ENCODE measurements at places on chromosomes 12 and 14.

- no peak for DNase-seq
Observed at GRCh38 chr12:89382328-89382727, 30.0 kb upstream of the DUSP6 start.

DNA sequence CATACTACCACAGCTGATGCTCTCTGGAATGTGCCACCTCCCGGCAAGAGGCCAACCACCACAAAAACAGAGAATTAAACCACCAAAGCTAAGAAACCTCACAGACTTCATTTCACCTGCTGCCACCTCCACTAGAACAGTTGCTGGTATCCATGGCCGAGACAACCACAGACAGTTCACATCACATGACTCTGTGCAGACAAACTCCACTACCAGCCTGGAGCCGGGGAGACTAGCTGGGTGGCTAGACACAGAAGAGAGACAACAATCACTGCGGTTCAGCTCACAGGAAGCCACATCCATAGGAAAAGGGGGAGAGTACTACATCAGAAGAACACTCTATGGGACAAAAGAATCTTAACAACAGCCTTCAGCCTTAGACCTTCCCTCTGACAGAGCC, 78.2 kb downstream of the RALGAPA1 start:
- DNase-seq, result no peak

GRCh38 chr12:88258396-88258795, 116.3 kb downstream of the TMTC3 start:
- DNase-seq, result no peak

DNA sequence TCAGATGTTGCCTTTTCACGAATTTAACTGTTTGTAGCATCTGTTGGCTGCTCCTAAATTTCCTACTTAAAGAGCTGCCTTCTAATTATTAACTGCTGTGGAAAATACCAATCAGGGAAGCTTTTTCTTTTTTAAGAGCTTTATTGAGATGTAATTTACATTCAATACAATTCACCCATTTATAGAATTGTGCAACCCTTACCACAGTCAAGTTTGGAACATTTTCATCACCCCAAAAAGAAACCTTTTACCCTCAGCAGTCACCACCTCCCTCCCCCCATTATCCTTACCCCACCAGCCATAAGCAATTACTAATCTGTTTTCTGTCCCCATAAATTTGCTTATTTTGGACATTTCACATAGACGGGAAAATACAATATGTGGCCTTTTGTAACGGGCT, 1.4 kb downstream of the PCNX4 start:
- no peak for DNase-seq

DNA sequence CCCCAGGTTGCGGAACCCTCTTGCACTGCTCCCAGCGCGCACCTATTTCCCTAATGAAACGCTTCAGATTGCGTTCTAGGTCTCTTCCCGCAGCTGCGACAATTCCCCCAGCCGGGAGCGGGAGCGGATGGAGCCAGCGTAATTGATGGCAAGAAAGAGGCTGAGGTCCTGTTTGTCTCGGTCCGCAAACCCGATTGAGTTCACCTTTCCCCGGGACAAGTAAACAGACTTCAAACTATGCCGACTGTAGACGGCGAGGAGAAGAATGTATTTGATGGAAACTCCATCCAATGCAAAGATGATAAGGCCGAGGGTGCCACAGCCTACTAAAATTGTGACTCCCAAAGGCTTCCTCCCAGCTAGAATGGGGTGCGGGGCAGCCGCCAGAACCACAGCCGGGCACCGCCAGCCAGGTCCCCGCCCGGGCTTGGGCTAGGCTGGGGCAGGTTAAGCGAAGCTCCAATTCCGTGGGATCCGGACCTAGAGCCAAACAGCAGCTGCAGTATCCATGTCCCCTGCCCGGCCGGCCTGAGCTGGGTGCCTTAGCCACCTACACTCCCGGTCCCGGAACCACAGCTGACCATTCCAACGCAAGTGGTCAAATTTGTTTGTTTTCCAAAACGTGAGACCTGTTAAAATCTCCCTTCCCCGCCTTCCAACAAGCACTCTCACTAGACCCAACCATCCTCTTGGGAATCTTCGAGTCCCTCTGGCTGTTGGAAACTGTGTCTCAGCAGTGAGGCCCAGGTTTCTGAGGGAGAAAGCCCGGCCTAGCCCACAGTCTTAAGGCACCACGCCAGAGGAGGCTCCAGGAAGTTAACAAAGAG, 5.5 kb downstream of the NKX2-1 start:
- no peak for DNase-seq

DNA sequence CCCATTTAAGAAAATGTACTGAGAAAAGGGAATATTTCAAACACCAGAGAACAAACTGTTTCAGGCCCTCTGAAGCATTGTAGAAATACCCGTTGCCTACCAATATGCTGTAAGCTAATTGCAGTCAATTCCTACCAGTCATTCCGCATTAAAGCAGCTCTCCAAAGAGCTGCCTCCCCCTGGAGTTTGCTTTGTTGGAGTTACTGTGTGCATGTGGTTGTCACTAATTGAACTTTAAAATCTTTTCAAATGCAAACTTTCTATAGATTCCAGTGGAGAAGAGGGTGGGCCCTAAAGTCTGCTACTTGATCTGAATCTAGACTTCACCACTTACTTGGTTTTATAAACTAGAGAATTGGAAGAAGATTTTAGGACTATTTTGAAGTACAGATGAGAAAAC, 112.7 kb downstream of the PLXNC1 start:
- no peak for DNase-seq

- no peak for DNase-seq
Observed at GRCh38 chr12:124953689-124954405, 35.1 kb downstream of the DHX37 start.

DNA sequence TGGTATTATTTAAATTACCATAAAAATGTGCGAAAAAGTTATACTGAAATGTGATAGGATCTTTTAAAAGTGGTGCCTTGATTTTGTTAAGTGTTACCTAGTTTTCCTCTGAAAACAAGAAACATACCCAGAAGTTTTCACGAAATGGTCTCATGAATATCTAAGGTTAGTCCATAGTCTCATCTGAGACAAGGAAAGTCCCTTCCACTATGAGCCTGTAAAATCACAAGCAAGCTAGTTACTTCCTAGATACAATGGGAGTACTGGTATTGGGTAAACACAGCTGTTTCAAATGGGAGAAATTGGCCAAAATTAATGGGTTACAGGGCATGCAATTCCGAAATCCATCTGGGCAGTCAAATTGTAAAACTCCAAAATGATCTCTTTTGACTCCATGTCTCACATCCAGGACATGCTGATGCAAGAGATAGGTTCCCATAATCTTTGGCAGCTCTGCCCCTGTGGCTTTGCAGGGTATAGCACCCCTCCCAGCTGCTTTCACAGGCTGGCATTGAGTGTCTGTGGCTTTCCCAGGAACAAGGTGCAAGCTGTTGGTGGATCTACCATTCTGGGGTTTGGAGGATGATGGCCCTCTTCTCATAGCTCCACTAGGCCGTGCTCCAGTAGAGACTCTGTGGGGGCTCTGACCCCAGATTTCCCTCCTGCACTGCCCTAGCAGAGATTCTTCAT, 271.4 kb downstream of the NAV3 start:
- no peak for DNase-seq

DNA sequence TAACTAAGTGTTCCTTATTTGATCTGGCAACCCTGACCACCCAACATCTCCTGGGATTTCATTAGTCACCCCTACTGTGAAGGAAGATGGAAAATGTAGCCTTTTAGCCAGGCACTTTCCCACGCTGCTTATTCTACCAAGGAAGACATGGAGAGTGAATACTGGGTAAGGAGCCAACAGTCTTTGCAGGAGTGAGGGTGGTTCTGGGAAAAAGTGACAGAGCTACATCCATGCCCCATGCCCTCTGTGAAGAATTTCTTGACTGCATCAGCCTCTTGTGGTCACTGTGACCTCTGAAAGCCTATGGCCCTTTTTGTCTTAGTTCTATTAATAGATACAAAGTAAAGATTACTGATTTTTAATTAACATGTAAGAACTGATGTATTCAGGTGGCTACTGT, 196.0 kb upstream of the EEA1 start:
- no peak for DNase-seq

DNA sequence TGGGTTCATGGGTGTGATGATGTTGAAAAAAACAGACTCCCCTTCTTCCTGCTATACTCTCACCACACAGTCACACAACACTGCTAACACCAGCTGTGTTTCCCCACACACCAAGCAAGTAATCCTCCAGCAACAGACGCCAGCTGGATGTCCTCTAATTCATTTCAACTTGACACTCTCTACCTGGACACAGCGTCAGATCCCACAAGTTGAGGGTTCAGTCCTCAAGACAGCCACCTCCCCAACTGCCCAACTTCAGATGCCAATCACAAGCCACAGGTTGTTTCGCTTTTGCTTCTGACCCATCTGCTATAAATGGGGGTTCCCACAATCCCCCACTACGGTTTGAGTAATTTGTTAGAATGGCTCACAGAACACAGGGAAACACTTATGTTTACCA, 49.3 kb downstream of the TMEM30B start:
- no peak for DNase-seq

GRCh38 chr14:55913324-55914025, 204.7 kb upstream of the PELI2 start:
- DNase-seq, result no peak

- no peak for DNase-seq
Observed at GRCh38 chr12:92796650-92797049, 93.9 kb downstream of the PLEKHG7 start.

DNA sequence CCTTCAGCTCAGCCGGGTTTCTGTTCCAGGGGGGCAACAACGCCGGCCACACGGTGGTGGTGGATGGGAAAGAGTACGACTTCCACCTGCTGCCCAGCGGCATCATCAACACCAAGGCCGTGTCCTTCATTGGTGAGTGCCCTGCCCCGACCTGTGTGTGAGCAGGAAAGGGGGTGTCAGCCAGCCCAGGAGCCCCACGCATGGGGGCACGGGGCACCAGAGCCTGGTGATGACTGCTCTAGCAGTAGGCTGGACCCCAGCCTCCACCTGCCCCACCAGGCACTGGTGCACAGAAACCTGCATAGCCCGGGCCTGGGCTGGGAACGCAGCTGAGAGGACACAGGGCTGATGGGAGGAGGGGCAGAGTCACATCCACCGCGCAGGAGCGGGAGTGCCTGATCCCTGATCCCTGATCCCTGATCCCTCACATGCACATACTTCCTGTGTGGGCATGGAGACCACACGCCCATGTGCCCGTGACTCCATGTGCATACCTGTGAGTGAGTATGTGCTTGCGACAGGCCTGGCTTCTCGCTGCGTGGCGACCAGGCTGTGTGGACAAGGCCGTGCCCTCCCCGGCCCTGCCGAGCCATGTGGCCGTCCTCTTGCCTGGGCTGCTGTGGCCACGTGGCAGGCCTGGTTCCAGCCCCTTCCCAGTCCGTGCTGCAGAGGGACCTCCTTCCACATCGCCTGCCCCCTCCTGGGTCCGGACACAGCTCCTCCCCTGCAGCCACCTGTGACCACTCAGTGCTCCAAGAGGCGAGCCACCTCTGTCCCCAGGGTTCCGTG, 11.2 kb downstream of the ADSS1 start:
- no peak for DNase-seq

DNA sequence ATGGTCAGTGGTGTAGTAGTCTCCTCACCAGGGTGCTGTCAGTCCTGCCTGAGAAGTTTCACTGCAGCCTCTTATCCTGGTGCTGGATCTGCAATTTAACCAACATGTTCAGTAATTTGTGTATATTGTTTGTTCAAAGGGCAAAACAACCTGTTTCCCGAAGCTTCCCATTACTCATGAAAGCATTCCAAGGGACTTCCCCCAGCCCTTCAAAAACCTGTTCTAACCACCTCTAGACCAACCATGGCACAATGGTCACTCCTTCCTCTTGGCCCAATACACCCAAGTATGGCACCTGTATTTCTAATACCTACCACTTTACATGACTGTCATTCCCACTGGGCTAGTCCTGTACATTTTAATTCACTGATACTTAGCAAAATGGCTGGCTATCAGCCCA, 12.1 kb downstream of the CKAP4 start:
- DNase-seq, result no peak

- DNase-seq, result no peak
Observed at GRCh38 chr14:44403193-44403592, 103.9 kb downstream of the FSCB start.

DNA sequence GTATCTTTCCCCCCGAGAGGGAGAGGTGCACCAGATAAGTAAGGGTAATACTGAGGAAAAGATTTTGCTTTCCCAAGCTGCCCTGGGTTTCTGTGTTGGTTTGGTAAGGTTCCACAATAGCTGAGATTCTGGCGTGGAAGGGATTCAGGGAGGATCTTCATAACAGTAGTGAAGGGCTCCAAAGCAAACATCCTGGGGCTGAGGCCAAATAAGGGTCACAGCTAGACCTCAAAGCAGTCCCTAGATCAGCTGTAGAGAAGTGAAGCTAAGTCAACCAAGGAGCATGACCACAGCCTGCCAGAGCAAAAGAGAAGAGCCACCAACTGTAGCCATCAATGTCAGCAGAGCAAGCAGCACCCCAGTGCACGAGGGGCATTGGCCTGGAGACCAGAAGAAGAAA, 73.2 kb upstream of the SLC35F4 start:
- no peak for DNase-seq
